ENCODE measurements at places on chromosomes 16 and 17.

GRCh38 chr16:11004351-11004750, 60.0 kb downstream of the CLEC16A start:
- DNase-seq: no peak

- no peak for DNase-seq
These were observed 4.4 kb downstream of the RNF135 start for GRCh38 chr17:30975042-30975820.

- no peak for DNase-seq
These were observed 70.3 kb downstream of the NETO2 start for GRCh38 chr16:47073223-47074155.

GRCh38 chr17:19014628-19015215, 10.2 kb upstream of the FAM83G start:
- DNase-seq: no peak

- DNase-seq: no peak
These were observed 61.4 kb downstream of the TMEM100 start for GRCh38 chr17:55661256-55661758.

DNA sequence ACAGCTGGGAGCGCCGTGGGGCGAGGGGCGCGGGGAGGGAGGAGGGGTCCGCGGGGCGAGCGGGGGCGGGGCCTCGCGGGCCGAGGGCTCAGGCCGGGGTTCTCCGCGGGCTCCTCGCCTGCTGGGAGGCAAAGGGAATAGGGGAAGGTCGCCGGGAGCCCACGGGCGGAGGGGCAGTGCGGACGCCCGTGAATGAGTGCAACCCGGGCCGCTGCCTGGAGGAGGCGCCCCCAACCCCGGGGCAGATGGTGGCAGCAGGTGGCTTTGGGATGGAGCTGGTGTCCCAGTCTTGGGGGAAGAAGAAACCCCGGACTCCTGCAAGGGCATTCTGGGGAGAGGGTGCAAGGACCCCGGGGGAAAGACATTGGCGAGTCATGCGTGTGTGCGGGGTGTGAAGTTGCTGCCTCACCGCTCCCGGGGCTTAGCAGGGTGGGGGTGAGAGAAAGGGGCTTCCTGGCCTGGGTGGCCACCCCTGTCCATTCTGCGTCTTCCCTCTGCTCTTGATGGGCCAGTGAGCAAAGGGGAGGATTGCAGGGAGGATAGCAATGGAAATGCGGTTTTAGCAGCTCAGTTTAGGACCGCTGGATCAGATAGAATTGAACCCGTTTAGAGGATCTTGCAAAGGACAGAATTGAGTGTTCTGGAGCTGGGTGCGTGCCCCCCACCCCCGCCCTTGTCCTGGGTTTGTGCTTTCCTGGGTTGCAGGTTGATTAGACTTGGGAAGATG, 526 bp downstream of the KIAA0513 start:
- no peak for DNase-seq

DNA sequence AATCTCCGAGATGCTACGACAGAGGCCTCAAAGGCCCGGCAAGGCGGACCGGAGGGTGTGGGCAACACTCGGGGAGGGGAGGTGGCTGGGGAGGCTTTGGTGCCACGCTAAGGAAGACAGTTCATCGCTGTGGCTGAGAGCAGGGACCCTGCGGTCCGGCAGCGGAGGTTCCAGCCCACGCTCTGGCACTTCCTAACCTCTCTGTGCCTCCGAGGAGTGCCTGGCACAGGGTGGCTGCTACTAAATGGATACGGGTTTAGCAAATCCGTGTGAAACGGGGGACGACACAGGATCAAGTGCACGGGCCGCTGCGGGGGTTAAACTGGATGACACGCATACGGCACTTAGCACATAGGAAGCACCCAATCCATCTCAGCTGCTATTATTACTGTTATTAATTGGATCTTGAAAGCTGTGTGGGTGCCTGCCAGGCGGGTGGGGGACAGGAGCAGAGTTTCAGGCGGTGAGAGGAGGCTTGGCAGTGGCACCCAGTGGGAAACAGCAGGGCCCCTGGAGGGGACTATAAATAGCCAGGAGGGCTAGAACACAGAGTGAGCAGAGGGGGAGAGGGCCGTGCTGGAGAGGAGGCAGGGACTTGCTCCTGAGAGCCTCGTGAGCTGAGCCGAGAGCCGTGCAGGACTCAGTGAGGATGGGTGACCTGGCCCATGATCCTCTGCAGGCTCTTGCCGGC, 45.0 kb downstream of the ABR start:
- no peak for DNase-seq

DNA sequence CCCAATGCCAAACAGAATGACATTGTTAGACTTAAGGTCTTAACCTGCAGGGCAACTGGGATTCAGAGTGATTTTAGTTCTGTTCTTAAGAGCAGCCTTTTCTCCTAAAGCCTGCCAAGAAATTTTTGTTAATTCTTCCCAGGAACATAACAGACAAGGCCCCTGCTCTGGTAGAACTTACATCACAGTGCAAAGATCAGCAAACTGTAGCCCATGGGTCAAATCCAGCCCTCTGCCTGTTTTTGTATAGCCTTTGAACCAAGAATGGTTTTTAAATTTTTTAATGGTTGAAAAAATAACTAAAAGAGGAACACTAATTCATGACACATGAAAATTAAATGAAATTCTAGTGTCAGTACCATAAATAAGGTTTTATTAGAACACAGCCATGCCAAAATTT, 3.8 kb downstream of the ACSM3 start:
- no peak for DNase-seq

- DNase-seq: no peak
These were observed 161.0 kb upstream of the NLRP1 start for GRCh38 chr17:5745111-5745813.

DNA sequence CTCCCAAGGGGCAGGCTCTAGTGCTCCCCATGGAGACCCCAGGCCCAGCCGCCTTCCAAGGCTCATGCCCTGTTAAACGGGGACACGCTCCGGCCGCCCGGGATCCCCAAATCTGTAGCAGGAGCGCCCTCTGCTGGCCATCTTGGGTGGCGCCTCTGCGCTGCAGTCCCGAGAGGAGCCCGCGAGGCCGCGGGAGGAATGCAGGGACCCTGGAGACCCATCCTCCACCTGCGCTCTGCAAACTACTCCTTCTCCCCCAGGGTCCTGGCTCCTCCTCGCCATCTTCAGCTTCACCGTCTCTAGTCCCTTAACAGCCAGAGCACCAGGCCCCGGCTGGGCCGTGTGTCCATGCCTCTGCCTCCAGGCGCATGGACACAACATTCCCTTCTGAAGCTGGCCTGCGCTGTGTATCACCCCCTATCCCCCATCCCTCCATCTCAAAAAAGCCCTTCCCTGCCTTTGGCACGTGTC, 23.6 kb upstream of the KRT17 start:
- no peak for DNase-seq

DNA sequence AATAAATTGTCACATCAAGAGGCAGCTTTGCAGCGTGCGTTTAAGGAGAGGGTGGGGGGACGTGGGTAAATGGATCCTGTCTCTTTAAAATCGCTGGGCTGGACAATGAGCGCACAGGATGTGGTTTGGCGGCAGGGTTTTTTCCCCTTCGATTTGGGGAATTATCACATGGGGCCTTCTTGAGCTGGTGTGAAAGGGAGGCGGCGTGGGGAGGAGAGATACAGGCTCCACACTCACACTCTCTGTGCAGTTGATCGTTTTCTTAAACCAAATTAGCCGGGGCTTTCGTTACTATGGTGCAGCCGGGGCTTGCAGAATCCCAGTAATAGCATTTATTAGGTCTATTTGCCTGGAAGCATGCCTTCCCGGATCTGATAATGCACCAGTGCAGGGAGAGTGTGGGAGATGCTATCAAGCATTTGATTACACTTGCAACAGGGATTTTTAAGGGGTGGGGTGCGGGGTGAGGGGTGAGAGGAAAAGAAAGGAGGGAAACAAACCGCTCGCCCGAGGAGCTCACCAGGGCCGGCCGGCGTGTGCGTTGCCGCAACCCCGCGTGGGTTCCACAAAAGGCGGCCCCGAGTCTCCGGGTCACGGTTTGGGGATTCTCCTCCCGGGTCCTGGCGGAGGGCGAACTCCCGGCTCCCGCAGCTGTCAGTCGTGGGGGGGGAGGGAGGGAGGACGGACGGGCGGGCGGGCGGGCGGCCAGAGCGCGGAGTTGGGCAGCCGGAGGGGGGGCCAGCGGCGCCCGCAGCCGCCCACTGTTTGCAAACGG, 58.8 kb upstream of the GSE1 start:
- no peak for DNase-seq

- no peak for DNase-seq
These were observed 94.0 kb upstream of the SALL1 start for GRCh38 chr16:51244887-51245657.

GRCh38 chr17:56667925-56668458, 74.5 kb downstream of the NOG start:
- DNase-seq: no peak

GRCh38 chr17:39177256-39177655, 11.3 kb upstream of the ARL5C start:
- no peak for DNase-seq

DNA sequence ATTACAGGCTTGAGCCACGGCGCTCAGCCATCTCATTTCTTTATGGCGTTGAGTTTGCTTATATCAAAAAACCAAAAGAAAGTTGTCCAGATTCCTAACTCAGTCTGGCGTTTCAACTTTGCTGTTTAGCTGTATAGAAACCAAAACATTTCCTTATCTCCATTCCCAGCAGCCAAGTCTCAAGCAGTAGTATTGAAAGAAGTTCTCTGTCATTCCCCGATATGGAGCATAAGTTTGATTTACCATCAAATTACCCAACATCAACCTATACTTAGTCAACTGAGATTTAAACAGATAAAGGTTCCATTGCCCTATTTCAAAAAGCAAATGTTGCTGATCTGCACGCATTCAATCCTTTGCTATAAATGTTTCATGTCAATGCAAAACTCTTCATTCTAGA, 27.5 kb upstream of the RAB11FIP4 start:
- no peak for DNase-seq

DNA sequence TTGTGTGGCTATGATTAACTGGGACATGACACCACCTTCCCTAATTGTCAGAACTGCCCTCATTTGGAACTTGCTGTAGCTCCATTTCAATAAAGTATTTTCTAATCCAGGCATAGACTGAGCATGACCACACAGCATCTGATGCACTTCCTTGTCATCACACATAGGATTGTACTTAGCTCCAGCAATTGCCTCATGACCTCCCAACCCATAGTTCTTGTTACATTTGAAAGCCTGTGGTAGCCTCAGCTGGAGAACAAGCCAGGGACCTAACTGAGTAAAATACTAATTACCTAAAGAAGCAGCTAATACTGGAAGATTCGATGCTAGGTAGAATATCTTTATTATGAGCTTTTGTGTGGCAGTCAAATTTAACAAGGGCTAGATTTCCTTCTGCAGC, 187.3 kb upstream of the KIF2B start:
- no peak for DNase-seq

GRCh38 chr17:67056746-67057490, 12.6 kb downstream of the CACNG1 start:
- no peak for DNase-seq

DNA sequence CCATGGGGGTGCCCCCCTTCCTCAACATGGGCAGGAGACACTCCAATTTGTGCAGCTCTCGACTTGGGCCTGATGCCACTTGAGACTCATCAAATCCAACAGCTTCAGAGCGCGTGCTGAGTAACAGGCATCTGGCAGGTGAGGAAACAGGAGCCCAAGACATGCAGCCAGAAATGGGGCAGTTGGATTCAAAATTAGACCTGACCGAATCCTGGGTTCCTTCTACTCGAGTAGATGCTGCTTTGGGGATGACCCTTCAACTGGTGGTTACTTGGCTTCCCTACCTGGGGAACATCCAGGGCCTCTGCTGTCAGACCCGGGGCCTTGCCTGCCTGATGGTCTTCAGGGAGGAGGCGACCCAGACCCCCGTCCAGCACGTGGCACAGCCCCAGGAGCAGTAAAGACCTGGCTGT, 488 bp upstream of the NTN3 start:
- no peak for DNase-seq

DNA sequence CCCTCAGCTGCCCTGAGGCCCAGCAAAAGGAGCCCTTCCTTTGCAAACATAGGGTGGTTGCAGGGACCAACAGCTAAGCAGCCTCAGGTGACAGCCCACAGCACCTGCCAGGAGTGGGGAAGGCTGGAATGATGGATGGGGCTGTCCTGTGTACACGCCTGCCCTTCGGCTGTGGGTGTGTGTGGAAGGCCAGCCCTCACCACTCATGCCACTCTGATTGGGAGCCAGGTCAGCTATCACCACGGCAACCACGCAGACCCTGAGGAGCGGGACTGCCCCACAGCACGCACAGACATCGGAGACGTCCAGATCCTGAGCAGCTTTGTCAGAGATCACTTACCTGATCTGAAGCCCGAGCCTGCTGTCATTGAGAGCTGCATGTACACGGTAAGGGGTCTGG, 11.9 kb downstream of the PIPOX start:
- no peak for DNase-seq

- DNase-seq: peak; percentile 54
These were observed 12.7 kb upstream of the ARHGAP23 start for GRCh38 chr17:38415250-38416194.

DNA sequence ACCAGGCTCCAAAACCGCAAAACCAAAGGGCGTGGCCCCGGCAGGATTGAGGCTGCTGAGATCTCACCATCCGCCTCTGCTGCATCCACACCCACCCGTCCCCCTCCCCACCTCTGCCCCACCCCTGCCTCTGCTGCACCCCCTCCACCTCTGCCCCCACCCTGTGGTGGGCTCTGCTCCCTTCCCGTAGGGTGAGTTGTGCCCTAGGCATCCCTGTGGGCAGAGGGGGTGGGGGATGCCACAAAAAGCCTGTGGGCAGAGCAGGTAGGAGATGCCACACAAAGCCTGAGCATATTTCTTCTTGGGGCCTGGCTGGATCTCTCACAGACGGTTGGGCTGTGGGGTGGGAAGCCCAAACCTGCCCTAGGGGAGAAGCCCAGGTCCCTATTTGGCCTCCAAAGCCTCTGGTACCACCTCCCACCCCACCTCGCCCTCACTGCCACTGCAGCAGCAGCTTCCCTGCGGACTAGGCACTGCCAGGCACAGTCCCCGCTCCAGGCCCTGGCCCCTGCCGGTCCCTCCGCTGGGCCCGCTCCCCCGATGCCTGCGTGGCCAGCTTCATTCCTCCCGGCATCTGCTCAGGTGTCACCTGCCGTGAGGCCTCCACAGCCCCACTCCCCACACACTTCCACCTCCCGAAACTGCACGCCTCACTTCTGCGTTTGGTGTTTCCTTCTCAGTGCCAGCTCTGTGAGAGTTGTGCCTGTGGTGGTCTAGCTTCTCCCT, 11.3 kb upstream of the PABPN1L start:
- no peak for DNase-seq
